Mesothelial cell of epicardium (in vitro differentiated cells): ENCODE measurements at places on chromosomes 11 and 22.

- no peaks in the 10 kb centered on the region for H3K27me3 ChIP-seq
- peak overlapping the region; percentile 23 for H3K4me3 ChIP-seq
- H3K4me1 ChIP-seq: peaks cover 97% of the 10 kb centered on the region
- DNase-seq: no peak
- no peaks in the 10 kb centered on the region for H3K36me3 ChIP-seq
- H3K27ac ChIP-seq: peak overlapping the region; percentile 98
Measured at GRCh38 chr11:12692229-12693075, 18.2 kb downstream of the TEAD1 start.

GRCh38 chr11:76935042-76935441 lies 74.3 kb downstream of the ACER3 start:
- no peak overlapping the region for H3K27ac ChIP-seq
- no peaks in the 10 kb centered on the region for H3K27me3 ChIP-seq
- no peaks in the 10 kb centered on the region for H3K4me1 ChIP-seq

- DNase-seq: no peak
- H3K27me3 ChIP-seq: no peaks in the 10 kb centered on the region
- H3K4me3 ChIP-seq: no peak overlapping the region
- H3K36me3 ChIP-seq: no peaks in the 10 kb centered on the region
- peak overlapping the region; percentile 17 for H3K27ac ChIP-seq
Measured at GRCh38 chr11:103696123-103696522, 340.3 kb upstream of the DDI1 start.

- H3K4me1 ChIP-seq: no peaks in the 10 kb centered on the region
- no peak for DNase-seq
- H3K36me3 ChIP-seq: no peaks in the 10 kb centered on the region
- peaks cover 2% of the 10 kb centered on the region for H3K27me3 ChIP-seq
Measured at GRCh38 chr11:130167146-130167545, 7.6 kb downstream of the ST14 start.

DNA sequence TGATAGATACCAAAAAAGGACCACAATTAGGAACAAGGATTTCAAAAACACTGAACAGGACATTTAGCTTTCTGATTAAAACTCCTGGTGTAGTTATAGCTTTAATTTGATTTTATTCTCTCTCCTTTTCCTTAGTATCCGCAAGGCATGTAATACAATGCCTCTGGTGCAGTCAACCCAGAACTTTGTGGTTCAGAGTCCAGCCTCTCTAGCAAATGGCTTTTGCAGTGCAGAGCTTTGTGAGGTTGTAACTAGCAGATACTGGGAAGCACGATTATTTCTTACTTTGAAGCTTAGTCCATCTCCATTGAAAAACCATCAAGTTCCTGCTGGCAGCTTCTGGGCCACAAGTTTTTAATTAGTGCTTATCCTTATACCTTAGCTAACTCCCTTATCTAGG lies 79.8 kb downstream of the GRIA4 start:
- H3K27me3 ChIP-seq: no peaks in the 10 kb centered on the region
- H3K4me1 ChIP-seq: peaks cover 25% of the 10 kb centered on the region
- no peak overlapping the region for H3K4me3 ChIP-seq
- DNase-seq: no peak

DNA sequence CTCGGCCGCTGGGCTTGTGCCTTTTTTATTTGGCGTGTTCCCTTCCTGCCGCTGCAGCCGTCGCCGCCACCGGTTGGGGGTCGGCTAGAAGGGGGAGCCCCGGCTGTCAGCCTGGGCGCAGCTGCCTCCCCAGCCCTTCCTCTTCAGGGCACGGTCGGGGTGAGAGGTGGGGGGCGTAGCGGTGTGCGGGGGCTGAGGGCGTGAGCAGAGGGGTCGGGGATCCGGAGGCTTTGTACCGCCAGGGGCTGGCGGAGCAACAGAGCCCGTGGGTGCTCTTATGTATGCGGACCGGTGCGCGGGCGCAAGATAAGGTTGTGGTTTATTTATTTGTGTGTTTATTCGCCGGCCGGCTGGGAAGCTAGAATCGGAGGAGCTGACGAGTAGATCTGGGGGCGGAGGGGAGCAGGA lies 477 bp downstream of the ZBTB16 start:
- no peak for DNase-seq

DNA sequence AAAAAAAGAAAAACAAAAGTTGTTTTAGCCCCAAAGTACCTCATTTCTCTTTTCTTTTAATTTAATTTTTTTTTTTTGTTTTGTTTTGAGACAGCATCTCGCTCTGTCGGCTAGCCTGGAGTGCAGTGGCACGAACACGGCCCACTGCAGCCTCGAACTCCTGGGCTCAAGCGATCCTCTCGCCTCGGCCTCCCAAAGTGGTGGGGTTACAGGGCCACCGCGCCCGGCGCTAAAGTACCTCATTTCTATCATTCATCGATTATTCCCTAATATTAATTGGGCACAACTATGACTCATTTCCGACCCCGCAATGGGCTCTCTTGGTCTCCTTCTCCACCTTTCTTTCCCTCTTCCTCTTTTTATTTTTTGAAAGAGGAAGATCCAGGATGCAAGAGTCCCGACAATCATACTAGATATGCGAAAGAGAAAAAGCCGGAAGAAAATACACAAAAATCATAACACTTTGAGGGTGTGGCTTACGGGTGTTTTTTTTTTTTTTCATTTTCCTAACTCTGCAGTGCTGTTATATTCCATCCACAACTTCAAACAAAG lies 475 bp upstream of the AIP start:
- peaks cover 4% of the 10 kb centered on the region for H3K36me3 ChIP-seq
- peak overlapping the region; percentile 82 for H3K4me3 ChIP-seq
- peak overlapping the region; percentile 92 for H3K27ac ChIP-seq
- peaks cover 31% of the 10 kb centered on the region for H3K4me1 ChIP-seq
- DNase-seq: no peak
